ENCODE measurements at places on chromosomes 7 and 10.

DNA sequence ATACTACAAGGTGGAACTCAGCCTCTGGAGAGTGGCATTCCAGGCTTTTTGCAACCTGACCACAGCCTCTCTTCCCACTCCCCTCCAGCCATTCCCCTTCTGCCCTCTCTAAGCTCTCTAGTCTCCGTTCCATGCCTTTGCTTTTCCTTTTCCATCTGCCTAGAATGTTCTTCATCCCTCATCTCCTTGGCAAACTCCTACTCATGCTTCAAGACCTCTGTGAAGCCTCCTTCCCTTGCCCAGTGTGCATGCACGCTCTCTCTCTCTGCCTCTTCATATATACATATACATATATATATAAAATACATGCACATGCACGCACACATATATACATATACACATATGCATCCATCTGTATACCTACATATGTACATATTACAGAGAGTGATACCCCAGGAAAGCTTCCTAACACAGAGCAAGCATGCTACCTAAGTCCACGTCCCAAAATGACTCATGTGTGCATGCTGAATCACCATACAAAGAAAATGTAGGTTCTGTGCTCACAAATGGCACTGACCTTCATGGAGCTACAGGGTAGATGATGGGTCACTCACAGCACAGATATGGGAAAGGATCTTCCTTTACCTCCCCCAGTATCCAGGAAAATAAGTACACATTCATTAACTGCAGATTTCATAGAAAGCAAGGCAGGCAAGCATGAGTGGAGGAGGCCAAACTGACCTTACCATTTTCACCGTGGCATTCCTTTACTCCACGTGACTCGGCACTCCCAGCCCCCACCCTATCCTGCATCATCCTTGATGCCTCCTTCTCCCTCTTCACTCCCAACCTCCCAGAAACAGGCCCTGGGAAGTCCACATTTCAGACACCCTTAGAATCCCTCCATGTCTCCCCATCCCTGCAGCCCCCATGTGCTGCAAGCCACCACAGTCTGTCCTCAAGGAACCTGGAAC, 238.4 kb upstream of the ZMIZ1 start:
- no peak for DNase-seq

- no peak for DNase-seq
These were observed 1044.9 kb downstream of the TYW1 start for GRCh38 chr7:68041554-68041953.

DNA sequence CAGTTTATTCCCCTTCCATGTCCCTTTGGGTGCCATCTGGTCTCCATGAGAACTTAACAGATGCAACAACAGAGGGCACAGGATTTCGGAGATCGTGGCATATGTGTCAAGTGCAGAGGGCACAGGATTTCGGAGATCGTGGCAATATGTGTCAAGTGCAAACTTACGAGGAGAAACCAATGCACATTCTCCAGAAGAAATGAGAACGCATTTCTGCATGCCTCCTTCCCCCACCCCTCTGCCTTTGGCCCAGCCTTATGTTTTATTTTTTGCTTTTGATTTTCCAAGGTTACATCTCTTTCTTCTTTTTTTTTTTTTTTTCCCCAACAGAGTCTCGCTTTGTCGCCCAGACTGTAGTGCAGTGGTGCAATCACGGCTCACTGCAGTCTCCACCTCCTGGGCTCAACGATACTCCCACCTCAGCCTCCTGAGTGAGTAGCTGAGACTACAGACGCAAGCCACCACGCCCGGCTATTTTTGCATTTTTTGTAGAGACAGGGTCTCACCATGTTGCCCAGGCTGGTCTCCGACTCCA, 586 bp upstream of the ANKRD26 start:
- peak; percentile 39 for DNase-seq

- no peak for DNase-seq
These were observed 568.8 kb downstream of the HTR7 start for GRCh38 chr10:90289037-90289436.

- no peak for DNase-seq
These were observed 706 bp downstream of the BUB3 start for GRCh38 chr10:123154711-123155505.

- DNase-seq, result no peak
These were observed 88.1 kb upstream of the FAM171A1 start for GRCh38 chr10:15459218-15459617.

GRCh38 chr10:132867801-132868644, 74.3 kb downstream of the CFAP46 start:
- DNase-seq, result no peak

All from central memory CD4-positive, alpha-beta T cell (primary cell).